ENCODE measurements at places on chromosomes 3 and 15. TPM values are rescaled to one million over a fixed set of nuclear protein-coding genes. Genes with fewer than 3 reads are reported as not detected.

Gene ATP2C1
- 88.1 TPM for total RNA-seq

Gene SKOR1
- 5.8 TPM for total RNA-seq

Gene EFCC1
- 1.0 TPM for total RNA-seq

Gene POC1A
- total RNA-seq = not detected

Gene GPX1
- total RNA-seq = 58.4 TPM

Gene CHRFAM7A
- 2.2 TPM for total RNA-seq

Gene TP63
- not detected for total RNA-seq

Gene CX3CR1
- not detected for total RNA-seq

Gene ITGB5
- 58.9 TPM for total RNA-seq

Gene C3orf22
- total RNA-seq = not detected

Gene B3GNT5
- total RNA-seq = 39.7 TPM

Gene SFMBT1
- 29.4 TPM for total RNA-seq

Gene ATP2B2
- 0.37 TPM for total RNA-seq

Gene LYZL4
- total RNA-seq = not detected

Gene ZPLD1
- not detected for total RNA-seq

Gene GTPBP8
- total RNA-seq = 8.7 TPM

Gene RAMAC
- 5.1 TPM for total RNA-seq

Gene EPHA6
- 179 TPM for total RNA-seq

Gene LRRN1
- 2.9 TPM for total RNA-seq

Gene ST3GAL6
- total RNA-seq = 42.0 TPM

Gene FYTTD1
- 40.8 TPM for total RNA-seq

Gene GATA2
- 7.5 TPM for total RNA-seq

Gene ATP8B4
- 14.3 TPM for total RNA-seq

Gene RARRES1
- total RNA-seq = 12.1 TPM

Gene ISG20
- total RNA-seq = 65.9 TPM

Gene CYP1A2
- not detected for total RNA-seq

Gene COL6A5
- total RNA-seq = not detected

Gene IL5RA
- 0.92 TPM for total RNA-seq

Gene KCNMB3
- not detected for total RNA-seq

Gene ALDH1A2
- total RNA-seq = 4.4 TPM

Gene NISCH
- total RNA-seq = 456 TPM

Gene CCDC32
- total RNA-seq = 32.9 TPM

Gene ANKRD34C
- not detected for total RNA-seq

Gene PARP6
- 52.5 TPM for total RNA-seq

Gene STRIT1
- not detected for total RNA-seq

Gene CHST13
- 1.4 TPM for total RNA-seq

Gene RASGRP1
- 5.8 TPM for total RNA-seq

Gene SAXO2
- total RNA-seq = 0.14 TPM

Gene OCA2
- total RNA-seq = 0.89 TPM

Gene SPINK8
- total RNA-seq = not detected

Gene MASP1
- 1.6 TPM for total RNA-seq

Gene WDR93
- total RNA-seq = not detected

Gene SLC28A1
- not detected for total RNA-seq

Gene INSYN1
- total RNA-seq = 11.3 TPM

Gene CCDC13
- total RNA-seq = 0.58 TPM

Gene SEMA3G
- total RNA-seq = 5.0 TPM

Gene TNFSF10
- total RNA-seq = 29.2 TPM

Gene SELENOT
- 49.7 TPM for total RNA-seq

Gene GCNT3
- 10.1 TPM for total RNA-seq

Gene ITPR1
- 42.6 TPM for total RNA-seq

Gene SETMAR
- total RNA-seq = 4.3 TPM

Gene DCBLD2
- 31.6 TPM for total RNA-seq

Gene ASB7
- 15.4 TPM for total RNA-seq

Gene CHRNA7
- total RNA-seq = 20.7 TPM

Gene CORO2B
- not detected for total RNA-seq

Gene ARHGEF26
- total RNA-seq = 40.6 TPM

Gene DNAH1
- total RNA-seq = 57.6 TPM

Gene ALG1L2
- total RNA-seq = not detected

Gene NLGN1
- 45.2 TPM for total RNA-seq

Gene HESX1
- not detected for total RNA-seq

Measured in stomach (tissue), 19 donors.